ENCODE measurements at places on chromosomes 3 and 15.

DNA sequence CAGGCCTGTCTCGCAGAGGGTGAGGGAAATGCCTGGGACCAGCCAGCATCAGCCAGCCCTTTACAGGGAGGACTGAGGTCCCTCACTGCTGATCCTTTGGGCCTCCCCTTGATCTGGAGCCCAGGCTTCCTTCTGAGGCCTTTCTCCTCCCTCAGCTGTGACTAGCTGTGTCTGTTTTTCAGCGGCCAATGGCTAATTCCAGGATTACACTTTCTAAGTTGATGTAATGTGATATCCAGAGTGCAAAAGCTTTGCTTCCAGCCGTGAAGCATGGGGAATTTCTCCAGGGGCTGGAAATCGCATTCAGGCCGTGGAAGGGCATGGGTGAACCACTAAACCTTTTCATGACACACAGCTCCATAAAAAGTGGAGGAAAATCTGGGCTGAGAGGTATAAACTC lies 157.6 kb downstream of the SHQ1 start:
- no peak for DNase-seq

DNA sequence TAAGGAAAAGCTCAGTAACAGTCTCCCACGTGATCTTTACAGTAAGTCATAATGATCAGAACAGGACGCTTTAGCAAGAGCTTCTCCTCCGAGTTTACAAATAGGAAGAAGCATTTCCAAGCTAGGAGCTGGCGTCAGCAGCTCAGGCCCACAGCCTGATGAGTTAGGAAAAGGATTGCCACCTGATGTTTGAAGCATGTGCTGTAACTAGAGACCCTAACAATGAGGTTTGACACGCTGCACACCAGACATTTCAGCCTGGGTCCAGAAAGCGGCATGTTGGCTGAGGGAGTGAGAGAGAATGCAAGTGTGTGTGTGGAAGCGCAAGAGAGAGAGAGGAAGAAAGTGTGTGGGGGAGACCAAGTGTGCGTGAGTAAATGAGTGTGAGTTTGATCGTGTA lies 47.3 kb downstream of the TLE3 start:
- DNase-seq: no peak

DNA sequence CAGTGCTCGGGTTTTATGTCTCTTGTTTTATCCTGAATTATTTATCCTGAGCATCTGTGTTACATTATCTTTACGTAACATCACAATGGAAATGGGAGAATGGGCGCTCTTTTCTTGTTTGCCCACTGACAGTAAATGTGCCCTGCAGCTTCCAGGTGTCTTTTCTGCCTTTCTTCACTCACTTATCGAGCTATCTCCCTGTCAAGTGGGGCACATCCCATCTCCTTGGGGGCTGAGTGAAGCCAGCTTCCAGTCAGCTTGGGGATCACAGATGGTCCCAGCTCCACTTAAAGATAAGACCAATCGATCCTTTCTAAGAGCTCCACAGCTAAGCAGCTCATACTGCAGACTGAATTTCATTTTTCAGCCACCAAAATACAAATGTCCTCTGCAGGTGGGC lies 125.8 kb downstream of the KBTBD8 start:
- DNase-seq: no peak

DNA sequence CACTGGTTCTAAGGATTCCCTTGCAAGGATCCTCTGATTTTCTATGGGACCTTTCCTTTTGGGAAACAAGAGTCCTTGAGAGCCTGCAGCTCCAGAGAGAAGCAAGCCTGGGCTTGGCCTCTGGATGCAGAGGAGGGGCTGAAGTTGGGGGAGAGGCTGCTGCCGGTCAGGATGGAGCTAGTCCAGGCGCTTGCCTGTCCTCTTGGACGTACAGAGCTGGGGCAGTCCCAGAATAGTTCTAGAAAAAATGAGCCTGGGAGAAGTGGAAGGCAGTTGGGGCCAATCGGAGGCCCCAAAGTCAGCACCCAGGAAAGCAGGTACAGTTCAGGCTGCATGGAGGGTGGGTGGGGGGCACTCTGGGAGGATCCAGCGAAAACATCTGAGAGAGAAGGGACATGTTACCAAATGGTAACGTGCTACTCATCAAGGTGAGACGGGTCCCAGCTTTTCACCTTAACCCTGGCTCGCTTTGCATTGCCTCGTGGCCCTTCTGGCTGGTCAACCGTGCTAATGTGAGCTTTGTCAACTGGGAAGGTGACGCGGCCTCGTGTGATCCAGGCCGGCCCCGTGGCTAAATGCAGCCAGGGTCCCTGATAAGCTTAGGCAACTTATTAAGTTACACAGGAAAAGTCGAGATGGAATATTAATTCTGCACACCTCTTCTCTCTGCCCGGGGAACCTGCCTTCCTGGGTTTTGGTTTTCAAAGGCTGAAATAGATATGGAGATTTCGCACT lies 38.7 kb upstream of the MAGEF1 start:
- DNase-seq: no peak

Measured in GOT3 (cell line).